ENCODE measurements at places on chromosomes 16 and 17.
A peak's percentile ranks its signal among the peaks of the same experiment; 100 is the strongest.

DNA sequence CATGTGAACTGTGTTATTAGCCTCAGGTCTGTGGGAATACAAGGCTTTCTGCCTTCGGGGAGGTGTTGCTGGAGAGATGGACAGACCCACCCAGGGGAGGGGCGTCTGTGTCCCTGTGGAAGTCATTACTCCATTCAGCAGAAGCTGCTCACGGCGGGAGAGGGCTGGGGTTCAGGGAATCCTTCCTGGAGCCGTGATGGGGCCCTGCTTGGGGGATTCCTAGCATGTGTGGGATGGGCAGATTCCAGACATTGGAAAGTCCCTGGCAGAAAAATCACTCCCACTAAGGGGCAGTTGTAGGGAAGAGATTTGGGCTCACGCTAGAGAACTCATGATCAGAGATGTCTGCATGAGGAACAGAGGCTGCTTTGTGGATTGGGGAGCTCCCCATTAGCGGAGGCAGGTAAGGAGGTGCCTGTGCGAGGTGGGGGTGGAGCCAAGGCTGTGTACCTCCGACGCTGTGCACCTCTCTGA lies 56.3 kb upstream of the IL34 start:
- DNase-seq = no peak

DNA sequence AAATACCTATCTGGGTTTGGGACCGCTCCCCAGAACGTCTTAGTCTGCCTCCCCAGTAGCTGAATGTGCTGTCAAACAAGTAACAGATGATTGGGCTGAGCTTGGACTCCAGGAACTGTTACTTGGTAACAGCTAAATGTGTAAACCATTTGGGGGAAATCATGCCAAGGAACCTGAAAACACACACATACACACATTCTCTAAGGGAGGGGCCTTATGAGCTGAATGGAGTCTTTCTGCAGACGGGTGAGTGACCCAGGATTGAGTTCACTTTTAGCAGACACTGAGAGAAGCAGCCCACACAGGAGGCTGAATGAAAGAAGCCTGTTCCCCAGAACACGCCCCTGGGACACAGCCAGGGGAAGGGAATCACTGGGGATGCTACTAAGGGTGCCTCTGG lies 1.6 kb downstream of the ACLY start:
- DNase-seq = peak; percentile 60

DNA sequence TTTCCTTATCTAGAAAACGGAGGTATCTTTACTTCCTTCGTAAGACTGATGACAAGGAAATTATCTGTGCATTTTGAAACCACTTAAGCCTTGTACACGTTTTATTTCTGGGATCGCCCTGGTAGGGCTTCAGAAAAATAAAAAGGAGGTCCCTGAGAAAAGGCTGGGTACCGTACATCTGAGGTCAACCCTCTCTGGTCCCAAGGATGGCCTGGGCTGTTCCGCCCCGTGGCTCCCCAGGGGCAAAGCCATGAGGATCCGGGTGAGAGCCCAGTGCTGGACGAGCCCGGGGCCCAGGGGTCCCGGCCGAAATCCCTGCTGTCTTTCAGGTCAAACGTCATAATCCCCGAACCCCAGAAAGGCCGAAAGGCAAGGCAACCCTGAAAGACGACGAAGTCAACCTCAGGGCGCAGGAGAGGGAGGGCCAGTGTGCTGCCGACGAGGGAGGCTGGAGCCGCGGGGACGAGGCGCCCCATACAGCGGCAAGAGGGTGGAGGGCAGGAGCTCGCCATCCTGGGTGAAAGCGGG lies 656 bp upstream of the FUS start:
- DNase-seq = peak; percentile 27

DNA sequence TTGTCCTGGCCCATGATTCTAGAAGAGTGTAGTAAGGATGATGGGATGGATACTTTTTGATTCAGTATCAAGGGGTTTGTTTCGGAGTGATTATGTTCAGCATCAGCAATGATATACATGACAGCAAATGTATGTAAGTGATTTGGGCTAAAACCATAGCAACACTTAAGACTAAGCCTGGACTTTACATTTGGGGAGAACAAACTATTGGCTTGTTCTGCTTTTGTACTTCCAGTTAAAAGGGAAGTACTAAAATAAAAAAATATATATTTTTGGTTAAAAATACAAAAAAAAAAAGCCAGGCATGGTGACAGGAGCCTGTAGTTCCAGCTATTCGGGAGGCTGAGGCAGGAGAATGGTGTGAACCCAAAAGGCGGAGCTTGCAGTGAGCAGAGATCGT lies 20.5 kb upstream of the DHX8 start:
- DNase-seq = no peak

Measured in AG08395 (cell line).